Stimulated activated CD8-positive, alpha-beta memory T cell treated with anti-CD3 and anti-CD28 coated beads, Interleukin-7, amount 100 ng/mL, for 24 hours (primary cell): ENCODE measurements at places on chromosomes 6 and 20.

- no peak for DNase-seq
Observed at GRCh38 chr6:169852504-169853195, 101.2 kb downstream of the ERMARD start.

DNA sequence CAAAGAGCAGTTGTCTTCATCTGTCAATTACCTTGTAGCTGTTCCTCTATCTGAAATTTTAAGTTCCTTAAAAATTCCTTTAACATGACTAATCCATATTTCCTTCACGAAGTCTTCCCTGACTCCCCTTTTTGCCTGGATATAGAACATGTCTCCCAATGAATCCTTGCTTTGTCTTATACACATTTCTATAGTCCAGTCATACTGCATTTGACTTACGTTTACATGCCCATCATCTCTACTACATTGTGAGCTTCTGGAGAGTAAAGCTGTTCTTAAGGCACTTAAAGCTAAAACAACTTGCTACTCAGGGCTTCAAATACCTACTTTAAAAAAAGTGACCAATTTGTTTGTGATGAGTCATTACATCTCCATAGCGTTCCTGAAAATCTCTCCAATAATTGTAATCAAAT lies 4.9 kb downstream of the REV3L start:
- no peak for DNase-seq

- DNase-seq = no peak
Observed at GRCh38 chr20:22569353-22569752, 15.0 kb downstream of the FOXA2 start.

DNA sequence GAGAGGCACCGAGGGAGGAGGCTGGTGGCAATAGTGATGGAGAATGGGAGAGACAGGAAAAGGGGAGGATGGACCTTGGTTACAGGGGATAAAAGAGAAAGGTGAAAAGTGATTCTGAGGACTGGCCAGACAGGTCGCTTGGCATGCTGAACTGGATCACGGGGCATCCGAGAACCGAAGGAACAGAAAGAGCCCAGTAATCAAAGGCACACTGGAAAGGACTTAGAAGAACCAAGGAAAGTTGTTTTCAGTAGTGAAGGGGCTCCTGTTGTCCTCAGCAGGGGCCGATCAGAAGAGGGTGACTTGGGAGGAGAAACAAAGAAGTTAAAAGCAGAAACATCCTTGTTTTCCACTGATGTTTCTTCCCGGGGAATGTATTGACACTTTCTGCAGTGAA lies 18.9 kb downstream of the SYTL3 start:
- DNase-seq = no peak

DNA sequence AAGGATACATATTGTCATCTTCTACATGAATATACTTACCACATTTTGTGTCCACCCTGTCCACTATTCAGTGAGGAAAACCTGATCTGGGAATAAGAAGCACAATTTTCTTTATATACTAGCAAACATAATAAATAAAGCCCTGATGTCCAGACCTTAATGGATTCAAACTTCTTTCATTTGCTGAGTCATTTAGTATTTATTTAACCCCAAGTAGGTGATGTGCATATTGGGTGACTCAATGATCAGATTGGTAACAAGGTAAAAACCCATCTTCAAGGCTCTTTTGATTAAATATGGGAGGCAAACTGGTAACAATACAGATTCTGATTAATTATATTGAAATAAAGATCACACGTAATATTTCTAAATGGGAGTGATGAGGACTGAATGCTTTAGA lies 1159.8 kb upstream of the EYS start:
- DNase-seq = no peak

DNA sequence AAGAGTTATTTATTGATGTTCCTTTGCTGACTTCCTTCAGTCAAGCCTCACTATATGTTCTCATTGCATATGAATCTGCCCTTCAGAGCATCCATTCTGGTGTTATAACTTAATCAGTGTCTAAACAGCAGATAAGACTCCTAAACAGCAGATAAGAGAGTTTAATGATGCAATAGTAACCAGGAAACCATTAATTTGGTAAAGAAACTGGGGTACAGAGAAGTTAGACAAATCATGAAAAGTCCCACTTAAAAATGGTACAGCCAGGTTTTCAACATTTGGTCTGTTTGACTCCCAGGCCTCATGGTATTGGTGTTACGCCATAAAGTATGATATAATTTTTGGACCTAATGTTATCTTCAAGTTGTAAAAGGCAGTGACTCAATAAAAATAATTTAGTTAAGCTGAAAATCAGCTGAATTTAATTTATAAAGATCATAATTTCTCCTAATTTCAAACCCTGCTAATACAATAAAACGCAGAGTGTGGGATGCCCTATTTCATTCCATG lies 127.4 kb upstream of the DST start:
- DNase-seq = no peak

DNA sequence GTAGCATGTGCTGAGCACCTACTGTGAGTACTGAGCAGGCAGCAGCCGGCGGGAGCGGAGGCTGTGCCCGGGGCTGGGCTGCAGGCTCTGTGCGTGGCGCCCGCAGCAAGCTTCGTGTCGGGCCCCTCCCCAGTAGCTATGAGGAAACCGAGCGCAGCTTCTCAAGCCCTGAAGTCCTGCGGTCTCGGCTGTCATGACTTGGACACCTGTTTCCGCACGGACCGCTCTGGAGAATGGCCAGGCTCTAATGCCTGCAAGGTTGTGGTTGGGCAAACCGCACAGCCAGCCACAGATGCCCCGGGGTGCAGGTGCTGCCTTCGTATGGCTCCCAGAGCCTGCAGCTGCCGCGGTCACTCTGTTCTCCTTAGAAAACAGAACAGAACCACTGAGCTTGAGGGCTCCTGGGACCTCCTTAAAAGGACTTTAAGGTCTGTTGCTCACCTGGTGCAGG lies 33.7 kb downstream of the PYGB start:
- DNase-seq = no peak

GRCh38 chr6:42960243-42961019 lies at the start of gene GNMT:
TSS of gene GNMT (plus strand) at chr6:42960754. CDS start at chr6:42960768, 14 bp downstream.
- no peak for DNase-seq

DNA sequence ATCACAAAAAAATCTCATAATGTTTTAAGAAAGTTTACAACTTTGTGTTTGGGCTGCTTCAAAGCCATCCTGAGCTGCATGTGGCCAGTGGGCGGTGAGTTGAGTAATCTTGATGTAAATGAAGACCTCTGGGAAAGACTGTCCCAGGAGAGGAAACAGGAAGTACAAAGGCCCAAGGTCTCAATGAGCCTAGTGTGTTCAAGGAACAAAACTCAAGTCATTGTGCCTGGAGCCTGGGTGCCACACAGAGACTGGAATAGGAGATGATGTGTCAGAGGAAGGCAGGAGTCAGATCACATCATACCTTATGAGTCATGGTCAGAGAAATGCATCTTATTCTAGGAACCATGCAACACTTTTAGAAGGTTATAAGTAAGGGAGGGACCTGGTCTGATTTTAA lies 51.5 kb downstream of the COL19A1 start:
- no peak for DNase-seq

- DNase-seq = no peak
Observed at GRCh38 chr6:111027219-111027618, 45.4 kb downstream of the RPF2 start.

DNA sequence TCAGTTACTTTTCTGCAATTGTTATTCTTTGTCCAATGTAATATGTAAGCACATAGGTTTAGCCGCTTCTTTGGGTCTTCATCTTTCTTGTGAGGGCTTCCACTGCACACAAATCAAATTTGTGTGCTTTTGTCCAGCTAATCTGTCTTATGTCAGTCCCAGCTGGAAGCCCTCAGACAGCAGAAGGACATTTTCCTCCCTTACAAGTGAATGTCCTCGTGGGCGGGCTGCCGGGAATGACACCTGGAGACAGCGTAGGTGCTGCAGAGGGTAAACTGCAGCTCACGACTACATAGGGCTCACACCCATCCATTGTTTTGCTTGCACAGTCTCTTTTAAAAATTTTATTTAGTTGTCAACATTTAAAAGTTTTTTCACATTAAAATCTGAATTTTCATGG lies 24.6 kb upstream of the PPP1R14C start:
- DNase-seq = no peak

- no peak for DNase-seq
Observed at GRCh38 chr6:12598919-12599318, 117.6 kb upstream of the PHACTR1 start.

GRCh38 chr6:87088076-87088475 lies 6.8 kb downstream of the CGA start:
- no peak for DNase-seq

GRCh38 chr6:136740050-136740974 lies 52.0 kb downstream of the MAP3K5 start:
- DNase-seq = no peak

GRCh38 chr6:168124921-168125320 lies 45.9 kb upstream of the FRMD1 start:
- DNase-seq = no peak

DNA sequence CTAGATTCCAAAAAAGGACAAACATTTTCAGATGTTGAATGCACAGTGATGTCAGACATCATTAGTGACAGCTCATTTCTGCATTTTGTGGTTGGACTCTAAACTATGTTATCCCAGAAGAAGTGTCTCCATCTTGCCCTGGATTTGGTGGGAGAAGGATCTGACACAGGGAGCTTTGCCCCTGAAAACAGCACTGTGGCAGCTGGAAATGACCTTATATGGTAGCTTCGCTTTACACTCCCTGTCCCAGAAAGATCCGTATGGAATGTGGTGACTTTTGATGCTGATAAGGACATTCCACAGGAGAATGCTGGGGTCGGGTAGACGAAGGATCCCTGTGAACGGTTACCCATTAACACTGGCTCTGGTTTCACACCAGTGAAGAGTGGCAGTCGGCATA lies 87.2 kb upstream of the EDN1 start:
- DNase-seq = no peak

GRCh38 chr6:21592953-21593352 lies 598 bp upstream of the SOX4 start:
- no peak for DNase-seq

- no peak for DNase-seq
Observed at GRCh38 chr20:16615199-16615598, 42.0 kb upstream of the KIF16B start.

DNA sequence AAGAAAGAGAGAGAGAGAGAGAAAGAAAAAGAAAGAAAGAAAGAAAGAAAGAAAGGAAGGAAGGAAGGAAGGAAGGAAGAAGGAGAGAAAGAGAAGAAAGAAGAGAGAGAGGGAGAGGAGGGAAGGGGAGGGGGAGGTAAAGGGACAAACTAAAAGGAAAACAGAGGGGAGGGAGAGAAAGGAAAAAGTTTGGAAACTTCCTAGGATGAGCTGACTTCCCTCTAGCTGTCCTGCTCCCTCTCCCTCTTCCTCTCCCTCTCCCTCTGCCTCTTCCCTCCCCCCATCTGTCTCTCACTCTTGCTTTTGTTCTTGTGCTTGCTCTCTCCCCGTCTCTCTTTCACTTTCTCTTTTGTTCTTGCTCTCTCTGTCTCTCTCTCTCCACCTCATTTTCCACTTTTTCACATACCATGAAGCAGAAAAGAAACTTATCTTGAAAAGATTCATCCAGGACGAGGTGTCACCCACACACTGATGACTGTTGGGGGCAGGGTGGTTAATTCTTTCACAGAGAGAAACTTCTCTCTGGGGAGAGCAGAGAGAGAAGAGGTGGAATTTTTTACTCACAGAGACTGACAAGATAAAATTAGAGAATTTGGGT lies 56.4 kb upstream of the DUSP22 start:
- DNase-seq = no peak

DNA sequence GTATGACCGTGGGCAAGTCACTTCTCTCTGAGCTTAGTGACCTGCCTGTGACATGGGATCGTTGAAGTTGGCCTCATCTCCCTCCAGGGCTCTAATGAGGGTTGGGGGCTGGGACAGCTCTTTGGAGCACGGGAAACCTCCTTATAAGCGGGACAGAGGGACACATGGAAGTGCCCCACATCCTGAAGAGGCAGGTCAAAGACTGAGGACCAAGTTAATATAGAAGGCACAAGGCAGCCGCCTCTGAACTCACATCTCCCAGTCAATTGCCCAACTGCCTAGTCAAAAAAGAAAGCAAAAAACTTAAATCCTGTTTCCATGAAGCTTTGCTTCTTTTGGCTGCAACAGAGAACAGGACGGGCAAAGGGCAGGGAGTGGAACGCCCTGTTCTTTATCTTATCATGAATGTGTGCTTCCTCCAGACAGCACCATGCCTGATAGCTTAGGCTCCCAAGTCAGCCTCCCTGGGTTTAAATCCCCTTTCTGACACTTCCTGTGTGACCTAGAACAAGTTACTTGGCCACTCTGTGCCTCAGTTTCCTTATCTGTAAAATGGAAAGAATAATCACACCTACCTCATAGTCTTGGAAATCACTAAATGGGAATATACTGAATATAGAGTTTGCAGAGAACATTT lies 27.1 kb downstream of the LBP start:
- no peak for DNase-seq

DNA sequence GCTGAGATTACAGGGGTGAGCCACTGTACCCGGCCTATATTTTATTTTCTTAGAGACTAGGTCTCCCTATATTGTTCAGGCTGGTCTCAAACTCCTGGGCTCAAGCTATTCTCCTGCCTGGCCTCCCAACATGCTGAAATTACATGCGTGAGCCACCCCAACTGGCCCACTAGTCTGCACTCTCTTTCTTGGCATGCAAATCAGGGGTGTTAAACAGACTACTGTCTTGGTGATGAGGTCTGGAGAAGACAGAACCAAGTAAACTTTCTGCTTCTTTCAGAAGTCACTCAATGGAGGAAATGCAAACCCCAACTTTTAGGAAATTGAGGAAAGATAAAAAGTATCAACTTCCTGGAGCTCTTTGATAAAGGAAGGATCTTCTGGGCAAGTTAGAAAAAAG lies 8.0 kb upstream of the TUBB2B start:
- DNase-seq = no peak

DNA sequence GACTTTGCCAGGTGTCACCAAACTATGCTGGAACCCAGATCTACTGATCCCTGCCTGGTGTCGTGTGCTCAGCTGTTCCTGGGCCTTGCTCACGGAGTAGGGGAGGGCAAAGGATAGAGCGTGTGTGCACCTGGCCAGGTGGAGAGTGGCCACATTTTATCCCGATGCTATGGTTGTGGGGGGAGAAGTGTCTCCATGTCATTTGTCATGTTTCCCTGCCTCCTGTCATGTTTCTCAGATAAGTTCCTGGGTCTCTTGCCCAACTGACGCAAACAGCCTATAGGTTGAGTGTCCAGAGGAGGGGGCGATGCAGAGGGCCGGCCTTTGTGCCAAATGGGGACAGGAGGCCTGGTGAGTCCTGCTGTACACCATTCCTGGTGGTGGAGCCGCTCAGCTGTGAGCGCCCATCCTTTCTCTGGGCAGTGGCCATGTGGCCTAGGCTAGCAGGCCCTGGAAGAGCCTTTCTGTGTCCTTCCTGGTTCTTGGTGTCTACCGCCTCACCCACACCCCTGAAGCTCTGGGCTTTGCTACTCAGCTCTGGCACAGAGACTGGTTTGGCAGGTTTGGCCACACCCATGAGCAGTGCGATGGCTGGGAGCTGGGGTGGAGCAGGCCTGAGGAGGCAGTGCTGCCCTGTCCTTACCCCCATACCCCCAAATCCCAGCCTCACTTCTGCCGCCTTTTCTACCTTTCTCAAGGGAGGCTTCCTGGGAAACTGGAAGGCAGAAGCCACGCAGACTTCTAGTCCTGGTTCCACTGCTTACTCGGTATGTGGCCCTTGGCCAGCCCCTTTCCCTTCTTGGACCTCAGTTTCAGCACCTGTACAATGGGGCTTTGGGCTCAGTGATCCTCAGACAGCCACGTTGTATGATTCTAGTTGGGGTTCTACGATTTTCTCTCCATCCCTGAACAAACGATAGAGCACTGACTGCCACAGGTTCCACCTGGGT lies 32.3 kb upstream of the EPB41L1 start:
- DNase-seq = no peak

- no peak for DNase-seq
Observed at GRCh38 chr6:36590237-36590636, 3.9 kb upstream of the SRSF3 start.
